ENCODE measurements at places on chromosomes 7 and 10. TPM values are rescaled to one million over a fixed set of nuclear protein-coding genes. Genes with fewer than 3 reads are reported as not detected.
A peak's percentile ranks its signal among the peaks of the same experiment; 100 is the strongest.

The SPDYE2 gene
- not detected for total RNA-seq

The LRMDA gene
- total RNA-seq, result 2.2 TPM

The SLC13A1 gene
- not detected for total RNA-seq

The KAT6B gene
- 21.7 TPM for total RNA-seq

The GBX1 gene
- total RNA-seq, result not detected

The ACTR3C gene
- 0.25 TPM for total RNA-seq

The OR9A2 gene
- not detected for total RNA-seq

DNA sequence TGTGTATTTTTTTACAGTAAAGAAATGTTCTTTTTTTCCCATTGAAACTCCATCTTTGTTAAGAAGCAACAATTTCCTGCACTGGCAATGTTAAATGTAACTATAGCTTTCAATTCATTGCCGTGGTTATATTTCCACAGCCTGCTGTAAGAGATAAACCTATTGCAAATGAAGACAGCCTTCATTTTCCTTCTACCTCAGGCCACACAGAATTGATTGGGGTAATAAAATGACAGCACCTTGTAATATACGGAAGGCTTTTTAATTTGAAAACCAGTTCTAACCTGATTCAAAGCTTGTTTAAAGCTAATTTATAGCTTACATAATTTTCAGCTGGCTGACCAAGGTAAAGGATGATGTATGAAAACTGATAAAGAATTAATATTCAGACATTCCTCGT is 161.9 kb downstream of the PHF14 start:
- no peak for DNase-seq

DNA sequence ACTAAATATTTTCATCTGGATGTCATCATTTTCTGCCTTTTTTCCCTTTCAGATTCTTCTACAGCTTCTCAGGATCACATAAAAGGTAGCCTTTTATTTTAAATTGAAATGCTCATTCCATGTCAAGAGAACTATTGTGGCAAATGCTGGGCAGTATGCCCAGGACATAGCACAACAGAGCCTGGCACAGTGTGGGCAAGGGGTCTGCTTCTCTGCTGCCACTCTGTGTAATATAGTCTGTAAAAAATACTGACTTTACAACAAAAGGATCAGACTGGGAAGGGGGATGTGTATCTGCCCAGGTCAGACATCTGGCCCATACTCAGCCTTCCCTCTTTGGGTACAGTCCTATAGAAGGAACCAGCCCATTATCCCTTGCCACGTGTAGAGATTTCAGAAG is 62.7 kb downstream of the CUZD1 start:
- DNase-seq, result no peak

- no peak for DNase-seq
These were observed 94.0 kb upstream of the LANCL2 start for GRCh38 chr7:55271069-55271626.

DNA sequence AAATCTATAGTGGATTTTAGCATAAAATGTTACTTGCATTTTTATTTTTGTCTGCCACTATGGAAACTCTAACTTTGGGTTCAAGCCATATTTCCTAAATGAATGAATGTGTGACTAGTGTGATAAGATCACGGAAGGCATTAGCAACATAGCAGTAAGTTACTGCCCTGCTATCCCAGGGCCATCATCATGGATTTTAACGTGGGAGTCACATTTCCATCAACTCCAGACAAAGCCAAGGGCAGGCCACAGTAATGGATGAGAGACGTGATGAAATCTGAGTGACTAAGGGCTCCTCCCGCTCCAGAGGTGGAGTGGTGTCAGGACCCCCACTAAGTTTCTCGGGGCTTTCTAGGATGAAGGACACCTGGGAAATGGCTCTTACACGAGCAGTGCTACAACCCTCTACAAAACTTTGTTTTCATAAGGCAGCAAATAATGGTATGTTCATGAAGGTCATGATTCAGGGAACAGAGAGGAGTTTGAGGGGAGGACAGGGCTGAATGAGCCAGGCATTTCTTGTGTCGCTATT is 34.3 kb downstream of the C10orf120 start:
- no peak for DNase-seq

DNA sequence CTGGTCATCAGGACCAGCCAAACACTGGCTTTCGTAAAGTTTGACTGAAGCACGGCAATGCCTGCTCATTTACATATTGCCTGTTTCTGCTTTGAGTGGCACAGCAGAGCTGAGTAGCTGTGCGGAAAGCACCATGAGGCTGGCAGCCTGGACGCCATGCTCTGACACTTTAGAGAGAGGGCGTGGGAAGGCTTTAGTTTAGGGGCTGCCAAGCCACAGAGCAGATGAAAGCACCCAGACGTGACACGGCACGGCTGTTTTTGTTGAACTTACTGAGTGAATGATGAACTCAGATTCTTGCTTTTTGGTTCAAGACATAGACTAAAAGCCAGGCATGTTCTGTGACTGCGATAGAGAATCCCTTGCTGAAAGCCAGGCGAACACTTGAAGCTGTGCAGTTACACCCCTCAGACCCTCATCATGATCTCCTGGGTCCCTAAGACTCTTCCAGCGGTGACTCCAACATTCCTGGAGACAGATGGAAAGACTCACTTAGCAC is 182.1 kb downstream of the ZMYND11 start:
- DNase-seq, result peak; percentile 80

DNA sequence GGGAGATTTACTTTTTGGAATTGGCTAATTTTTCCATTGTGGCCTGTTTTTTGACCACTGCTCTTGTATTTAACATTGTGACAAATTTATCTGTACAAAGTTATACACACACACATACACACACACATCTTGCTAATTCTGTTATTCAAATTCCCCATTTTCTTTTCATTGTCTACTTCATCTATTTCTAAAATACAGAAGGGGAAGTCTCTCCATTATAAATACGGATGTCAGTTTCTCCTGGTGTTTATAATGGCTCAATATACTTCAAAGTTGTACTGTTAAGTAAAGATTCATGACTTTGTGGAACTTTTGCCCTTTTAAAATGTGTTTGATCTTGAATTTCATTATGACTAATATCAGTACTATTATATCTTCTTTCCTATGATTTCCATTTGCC is 81.0 kb downstream of the CNOT4 start:
- no peak for DNase-seq

DNA sequence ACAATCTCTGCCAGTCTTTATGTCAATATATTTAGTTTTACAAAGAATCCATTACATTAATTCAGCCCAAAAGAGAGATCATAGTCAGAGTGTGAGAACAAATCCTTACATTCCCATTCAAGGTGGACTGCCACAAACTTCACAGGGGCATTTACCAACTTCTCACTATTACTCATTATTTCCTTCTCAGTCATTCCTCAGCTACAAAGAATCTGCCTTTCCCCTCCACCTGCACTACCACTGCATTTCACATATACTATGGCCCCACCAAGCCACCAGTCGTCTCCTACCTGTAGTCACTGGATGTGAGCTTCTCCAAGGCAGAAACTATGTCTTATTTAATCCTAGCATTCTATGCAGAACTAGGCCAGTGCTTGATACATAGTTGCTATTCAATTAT is 94.3 kb downstream of the USP6NL start:
- DNase-seq, result no peak

DNA sequence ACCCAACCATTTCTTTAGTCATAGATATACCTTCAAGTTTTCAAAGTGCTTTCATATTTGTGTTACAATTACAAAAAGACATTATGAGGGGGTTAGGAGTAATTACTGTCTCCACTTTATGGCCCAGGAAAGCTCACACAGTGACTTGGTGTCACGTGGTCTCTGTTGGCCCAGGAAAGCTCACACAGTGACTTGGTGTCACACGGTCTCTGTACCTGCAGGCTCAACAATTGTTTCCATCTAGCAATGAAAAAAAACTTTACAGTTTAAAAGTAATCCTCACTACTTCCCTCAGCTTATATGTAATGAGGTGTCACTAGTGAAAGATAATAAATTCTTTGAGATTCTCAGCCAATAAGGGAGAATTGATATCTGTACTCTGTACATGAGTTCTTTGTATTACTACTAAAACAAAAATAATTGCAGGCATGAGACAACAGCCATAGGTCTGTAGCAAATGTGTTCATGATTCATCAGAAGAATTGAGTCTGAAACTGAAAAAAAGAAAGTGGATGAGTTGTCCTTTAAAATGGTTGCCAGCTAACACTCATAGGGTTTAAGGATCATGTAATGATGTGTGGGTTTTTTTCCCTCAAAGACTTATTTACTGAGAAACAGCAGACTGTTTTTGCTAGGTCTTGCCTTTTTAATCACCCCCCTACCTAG is 10.9 kb downstream of the OGDH start:
- peak; percentile 70 for DNase-seq

GRCh38 chr7:120070201-120070600 is 202.8 kb upstream of the KCND2 start:
- no peak for DNase-seq

- peak; percentile 29 for DNase-seq
These were observed 174.5 kb upstream of the HDAC9 start for GRCh38 chr7:18320971-18321567.

DNA sequence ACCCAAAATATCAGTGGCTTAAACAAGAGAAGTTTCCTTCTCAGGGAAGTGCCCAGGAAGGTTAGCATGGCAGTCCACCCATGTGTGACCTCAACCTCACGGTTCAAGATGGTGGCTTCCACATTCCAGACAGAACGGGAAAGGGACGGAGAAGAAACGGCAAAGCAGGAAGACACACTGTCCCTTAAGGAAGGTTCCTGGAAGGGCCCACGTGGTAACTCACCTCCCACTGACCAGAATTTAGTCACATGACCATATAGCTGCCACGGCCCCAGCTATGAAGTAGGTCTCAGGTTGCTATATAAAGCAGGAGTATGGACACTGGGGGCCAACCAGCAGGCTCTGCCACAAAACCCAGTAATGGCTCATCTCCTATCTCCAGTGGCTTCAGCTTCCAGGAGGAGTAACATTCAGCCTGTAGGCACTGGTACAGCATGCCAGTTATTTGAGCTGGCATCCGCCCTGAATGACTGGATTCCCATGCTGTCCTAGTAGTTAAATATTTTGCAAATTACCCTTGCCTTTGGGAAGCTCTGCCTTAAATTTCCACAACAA is 278.5 kb upstream of the KLF14 start:
- DNase-seq, result no peak

DNA sequence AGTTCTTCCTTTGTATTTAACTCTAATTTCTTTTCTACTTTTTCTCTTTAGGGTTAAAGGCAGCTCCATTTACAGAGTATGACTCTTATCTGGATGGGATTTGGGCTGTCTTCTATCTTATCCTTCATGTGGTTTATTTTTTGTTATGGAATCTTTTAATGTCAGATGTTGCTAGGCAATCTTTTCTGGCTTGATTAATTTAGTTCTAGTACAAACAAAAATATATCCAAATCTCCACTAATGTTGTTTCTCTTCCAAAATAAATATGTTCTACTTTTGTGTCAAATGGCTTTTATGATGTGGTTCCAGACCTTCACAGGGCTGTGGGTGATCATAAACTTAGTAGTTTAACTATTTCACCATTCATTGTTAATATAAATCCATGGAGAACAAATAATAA is 246.9 kb downstream of the AHR start:
- peak; percentile 59 for DNase-seq

DNA sequence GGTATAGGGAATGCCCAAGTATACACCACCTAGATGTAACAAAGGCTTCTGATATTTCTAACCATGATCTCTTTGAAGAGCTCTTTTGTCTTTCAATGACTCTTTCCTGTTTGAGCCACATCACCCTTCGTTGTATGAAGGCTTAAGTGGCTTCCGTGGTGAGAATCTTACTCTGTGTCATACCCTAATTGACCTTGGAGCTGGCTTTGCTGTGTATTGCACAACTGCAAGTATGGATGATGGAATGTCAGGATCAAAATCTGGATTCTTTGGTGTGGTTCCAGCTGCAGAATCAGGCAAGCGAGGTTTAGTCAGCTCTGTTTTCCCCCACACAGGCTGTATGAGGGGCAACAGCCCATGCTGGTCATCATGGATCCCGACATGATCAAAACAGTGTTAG is 16.0 kb downstream of the CYP3A43 start:
- no peak for DNase-seq

DNA sequence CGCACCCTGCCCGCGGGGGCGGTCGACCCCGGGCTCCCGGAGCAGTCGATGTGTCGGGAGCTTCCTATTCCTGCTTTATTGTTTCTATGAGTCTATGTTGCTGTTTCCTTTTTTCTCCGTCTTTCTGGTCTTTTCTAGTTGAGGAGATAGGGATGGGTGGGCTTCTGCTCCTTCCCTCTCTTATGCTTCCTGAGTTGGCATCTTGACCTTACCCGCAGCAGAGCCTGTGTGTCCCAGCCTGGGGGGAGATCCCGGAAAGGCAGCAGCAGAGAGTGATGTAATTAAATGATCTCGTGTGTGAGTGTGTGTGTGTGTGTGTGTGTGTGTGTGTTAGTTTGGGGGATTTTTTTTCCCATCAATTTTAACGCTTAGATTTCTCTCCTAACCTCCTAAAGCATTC is 486 bp upstream of the SORCS1 start:
- DNase-seq, result no peak

- no peak for DNase-seq
These were observed 19.5 kb downstream of the DNAJB9 start for GRCh38 chr7:108589199-108589598.

GRCh38 chr10:99731306-99732032 is 458 bp downstream of the COX15 start:
- no peak for DNase-seq

GRCh38 chr10:132615341-132616169 is 78.0 kb downstream of the INPP5A start:
- DNase-seq, result no peak

- no peak for DNase-seq
These were observed 89.2 kb upstream of the CTTNBP2 start for GRCh38 chr7:117962366-117962994.

DNA sequence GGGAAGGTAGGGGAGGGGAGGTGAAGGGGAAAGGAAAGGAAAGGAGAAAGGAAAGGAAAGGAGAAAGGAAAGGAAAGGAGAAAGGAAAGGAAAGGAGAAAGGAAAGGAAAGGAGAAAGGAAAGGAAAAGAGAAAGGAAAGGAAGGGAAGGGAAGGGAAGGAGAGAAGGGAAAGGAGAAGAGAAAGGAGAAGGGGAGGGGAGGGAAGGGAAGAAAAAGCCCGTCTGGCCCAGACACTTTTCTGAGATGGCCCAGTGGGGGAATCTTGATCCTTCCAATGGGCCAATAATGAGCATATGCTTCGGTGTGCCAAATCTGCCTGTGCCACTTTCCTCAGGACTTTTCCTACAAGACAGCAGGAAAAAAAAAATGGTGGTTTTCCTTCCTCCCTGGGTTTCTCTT is 64.5 kb downstream of the CH25H start:
- no peak for DNase-seq

GRCh38 chr7:24754906-24755506 is 2.3 kb downstream of the GSDME start:
- DNase-seq, result no peak

All from astrocyte (in vitro differentiated cells and primary cell).